A549 treated with dexamethasone at 1 μM for 4 hours (cell line): ENCODE measurements at places on chromosomes 1 and 21. TPM values are rescaled to one million over a fixed set of nuclear protein-coding genes. Genes with fewer than 3 reads are reported as not detected.

CD1B gene
- total RNA-seq: not detected in 5 replicates

FBXO2 gene
- total RNA-seq: 6.7 to 10.4 TPM (median 7.6 TPM) in 5 replicates

CDA gene
- total RNA-seq: 28.7 to 43.5 TPM (median 33.9 TPM) in 5 replicates

ADAMTS5 gene
- not detected in 5 replicates for total RNA-seq

KLHL21 gene
- 13.4 to 19.4 TPM (median 18.0 TPM) in 5 replicates for total RNA-seq

DNASE2B gene
- 0.10 TPM in 1 of 5 replicates, not detected in the others for total RNA-seq
